Ureter (tissue), 1 donor: ENCODE measurements at places on chromosomes 13 and 19. TPM values are rescaled to one million over a fixed set of nuclear protein-coding genes. Genes with fewer than 3 reads are reported as not detected.

- DNase-seq, result no peak
Measured at GRCh38 chr19:14349426-14349825, 31.8 kb upstream of the ADGRE5 start.

DNA sequence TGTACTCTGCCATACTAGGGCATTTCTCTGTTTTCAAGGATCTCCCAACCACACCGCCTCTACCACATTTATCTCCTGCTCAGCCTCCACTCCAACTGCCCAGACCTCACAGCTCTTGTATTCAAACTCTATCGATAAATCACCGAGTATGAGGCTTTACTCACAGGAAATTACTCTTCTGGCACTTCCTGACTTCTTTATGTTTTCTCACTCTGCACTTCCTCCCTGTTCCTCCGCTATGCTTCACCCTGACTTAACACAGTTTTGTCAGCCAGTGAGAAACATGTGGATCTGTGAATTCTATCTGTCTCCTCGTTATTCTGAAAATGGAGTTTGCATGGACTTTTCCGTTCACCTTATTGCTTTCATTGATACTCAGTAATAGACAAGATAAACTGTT lies 2.6 kb upstream of the CARD8 start:
- no peak for DNase-seq

DNA sequence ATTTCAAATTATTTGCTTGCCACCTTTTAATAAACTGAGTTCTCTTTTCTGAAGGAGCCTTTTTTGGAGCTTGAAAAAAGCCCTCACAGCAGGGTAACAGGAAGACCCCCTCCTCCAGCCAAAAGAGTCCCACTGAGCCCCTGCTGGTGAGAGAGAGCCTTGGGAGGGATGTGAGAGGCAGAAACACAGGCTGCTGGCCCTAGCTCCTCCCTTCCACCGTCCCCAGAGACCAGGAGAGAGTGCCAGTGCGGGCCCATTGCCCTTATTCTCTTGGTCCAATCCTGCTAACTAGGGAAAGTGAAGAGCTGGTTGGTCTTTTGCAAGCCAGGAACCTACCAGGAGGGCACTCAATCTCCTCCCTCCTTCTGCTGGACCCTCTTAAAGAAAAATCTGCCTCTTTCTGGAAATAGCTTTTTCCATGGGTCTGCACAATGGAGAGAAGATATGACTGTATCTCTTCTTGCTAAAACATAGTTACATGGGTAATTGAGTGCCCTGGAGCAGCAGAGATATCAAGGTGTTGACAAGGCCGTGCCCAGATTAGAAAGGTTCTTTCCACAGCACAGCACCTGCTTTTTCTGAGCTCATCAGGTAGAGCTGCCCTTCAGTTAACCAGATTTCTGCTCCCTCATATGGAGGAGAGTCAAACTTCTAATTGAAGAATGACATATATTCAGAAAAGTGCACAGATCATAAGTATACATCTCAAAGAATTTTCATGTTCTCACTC lies 113.9 kb downstream of the LRCH1 start:
- no peak for DNase-seq

- DNase-seq, result no peak
Measured at GRCh38 chr13:46687810-46688209, 109.2 kb downstream of the ESD start.

GRCh38 chr13:112143753-112144615 lies 77.0 kb downstream of the SOX1 start:
- no peak for DNase-seq

DNA sequence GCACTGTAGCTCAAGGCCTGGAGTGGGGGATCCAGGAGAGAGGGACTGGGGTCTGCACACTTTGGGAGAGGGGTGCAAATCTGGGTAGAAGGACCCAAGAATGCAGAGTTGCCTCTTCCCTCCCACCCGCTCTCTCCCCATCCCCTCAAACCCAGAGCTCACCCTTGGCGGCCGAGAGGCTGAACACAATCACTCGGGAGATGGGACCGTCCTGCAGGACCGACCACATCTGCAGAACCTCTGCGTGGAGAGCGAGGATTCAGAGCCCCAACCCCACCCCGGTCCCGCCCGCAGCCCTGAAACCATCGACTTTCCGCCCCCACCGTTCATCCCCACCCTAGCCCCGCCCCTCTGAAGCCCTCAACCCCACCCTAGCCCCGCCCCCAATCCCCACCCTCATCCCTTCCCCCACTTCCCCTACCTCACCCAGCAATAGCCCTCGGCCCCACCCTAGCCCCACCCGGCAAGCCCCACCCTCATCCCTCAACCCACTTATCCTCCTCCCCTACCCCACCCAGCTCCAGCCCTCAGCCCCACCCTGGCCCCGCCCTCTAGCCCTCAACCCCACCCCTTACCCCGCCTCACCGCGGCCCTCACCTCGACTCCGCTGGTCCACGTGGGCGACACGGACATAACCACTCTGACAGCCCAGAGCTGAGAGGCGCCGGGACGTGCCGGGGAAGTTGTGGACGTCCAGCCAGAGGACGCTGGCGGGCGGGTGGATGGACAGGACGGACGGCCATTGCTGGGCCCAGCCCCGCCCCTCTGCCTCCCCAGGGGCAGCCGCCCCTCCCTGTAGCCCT lies 4.1 kb downstream of the KPTN start:
- DNase-seq, result no peak

GRCh38 chr19:2223959-2224358 lies 12.2 kb downstream of the PLEKHJ1 start:
- no peak for DNase-seq

DNA sequence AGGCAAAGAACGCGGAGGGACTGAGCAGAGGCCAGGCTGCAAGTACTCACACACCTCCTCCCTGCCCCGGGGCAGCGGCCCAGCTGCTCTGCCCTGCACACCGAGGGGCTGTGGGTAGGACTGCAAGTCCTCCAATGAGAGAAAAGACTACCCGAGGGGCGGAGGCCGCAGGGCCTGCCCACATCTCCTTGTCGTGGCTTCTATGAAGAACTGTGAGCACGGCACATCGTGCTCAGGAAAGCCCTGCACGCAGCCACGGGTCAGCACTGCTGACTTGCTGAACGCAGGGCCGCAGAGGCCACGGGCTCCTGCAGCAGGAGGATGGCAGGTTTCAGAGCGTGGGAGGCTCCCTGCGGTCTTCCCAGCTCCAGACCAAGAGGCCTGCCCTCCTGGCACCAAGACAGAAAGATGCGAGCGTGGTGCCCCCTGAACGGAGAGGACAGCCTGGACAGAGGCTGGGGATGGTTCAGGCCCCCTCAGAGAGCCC lies 37.4 kb downstream of the CEBPG start:
- DNase-seq, result no peak

DNA sequence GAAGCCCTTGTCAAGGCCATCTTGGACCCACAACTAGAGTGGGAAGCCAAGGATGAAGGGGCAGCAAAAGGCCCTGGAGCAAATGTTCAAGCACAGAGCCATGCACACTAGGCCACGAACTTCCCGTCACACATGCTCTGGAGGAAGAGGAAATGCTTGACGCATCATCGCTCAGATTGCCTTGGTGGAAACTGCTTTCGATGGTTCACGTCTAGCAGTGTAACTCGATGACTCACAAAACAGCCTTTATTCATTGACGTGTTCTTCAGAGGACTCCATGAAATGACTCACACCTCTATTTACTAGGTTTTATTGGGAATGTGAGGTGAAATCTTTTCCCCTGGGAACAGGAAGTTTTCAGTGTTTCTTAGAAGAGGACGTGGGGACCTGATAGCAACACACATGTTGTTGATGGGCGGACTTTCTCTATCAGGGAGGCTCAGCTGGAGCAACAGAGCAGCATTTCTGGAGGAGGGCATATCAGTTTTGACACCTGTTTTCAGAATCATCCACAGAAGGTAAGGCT lies 79.8 kb upstream of the FLT1 start:
- no peak for DNase-seq

- no peak for DNase-seq
Measured at GRCh38 chr19:3857449-3858003, 11.3 kb downstream of the ZFR2 start.

DNA sequence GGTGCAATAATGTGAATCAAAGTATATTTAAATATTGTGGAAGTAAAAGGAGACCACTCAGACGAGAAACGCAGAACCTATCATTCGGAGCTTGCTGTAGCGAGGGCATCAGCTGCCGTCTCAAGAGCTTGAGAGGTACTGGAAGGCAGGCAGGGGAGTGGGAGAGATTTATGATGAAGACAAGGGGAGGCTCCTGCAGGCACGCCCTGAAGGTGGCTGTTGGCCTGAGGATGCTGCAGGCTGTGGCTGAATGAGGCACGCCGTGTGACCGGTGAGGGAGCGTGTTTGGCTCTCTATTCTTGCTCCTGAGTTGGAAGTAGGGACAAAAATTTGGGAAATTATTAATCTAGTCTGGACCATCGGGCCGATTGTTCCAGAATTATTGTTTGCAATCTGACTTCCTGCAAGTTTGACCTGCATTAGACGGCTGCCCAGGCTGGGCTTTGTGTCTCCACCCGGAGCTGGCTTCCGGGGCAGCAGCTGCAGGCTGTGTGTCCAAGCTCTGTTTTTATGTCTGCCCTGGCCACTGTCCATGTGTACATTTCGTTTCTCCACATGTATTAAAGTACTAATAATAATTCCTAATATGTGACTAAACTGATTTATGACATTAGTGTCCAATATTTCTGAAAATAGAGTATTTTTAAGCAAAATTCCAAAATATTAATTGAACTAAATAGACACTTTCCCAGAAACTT lies 91.1 kb upstream of the ANKRD10 start:
- peak; percentile 56 for DNase-seq

GRCh38 chr13:99215184-99215830 lies 14.7 kb downstream of the UBAC2 start:
- no peak for DNase-seq

- no peak for DNase-seq
Measured at GRCh38 chr19:28170066-28170465, 1042.9 kb downstream of the UQCRFS1 start.

- no peak for DNase-seq
Measured at GRCh38 chr13:101911752-101912151, 459.3 kb downstream of the ITGBL1 start.

The CRX gene
- not detected for total RNA-seq

The AKAP8L gene
- total RNA-seq, result 133 TPM

The GJB6 gene
- total RNA-seq, result 17.3 TPM

The APBA3 gene
- total RNA-seq, result 15.6 TPM

The ZNF93 gene
- 11.4 TPM for total RNA-seq
